Activated CD8-positive, alpha-beta T cell treated with anti-CD3 and anti-CD28 coated beads, Interleukin-2, amount 10 ng/mL, durations not matched to agents 7 days and 5 days (primary cell): ENCODE measurements at places on chromosomes 1 and 21. TPM values are rescaled to one million over a fixed set of nuclear protein-coding genes. Genes with fewer than 3 reads are reported as not detected.

- DNase-seq: no peak
These were observed 44.2 kb downstream of the CYYR1 start for GRCh38 chr21:26528882-26529281.

GRCh38 chr1:43232074-43232473 is 37.7 kb upstream of the TMEM125 start:
- no peak for DNase-seq

DNA sequence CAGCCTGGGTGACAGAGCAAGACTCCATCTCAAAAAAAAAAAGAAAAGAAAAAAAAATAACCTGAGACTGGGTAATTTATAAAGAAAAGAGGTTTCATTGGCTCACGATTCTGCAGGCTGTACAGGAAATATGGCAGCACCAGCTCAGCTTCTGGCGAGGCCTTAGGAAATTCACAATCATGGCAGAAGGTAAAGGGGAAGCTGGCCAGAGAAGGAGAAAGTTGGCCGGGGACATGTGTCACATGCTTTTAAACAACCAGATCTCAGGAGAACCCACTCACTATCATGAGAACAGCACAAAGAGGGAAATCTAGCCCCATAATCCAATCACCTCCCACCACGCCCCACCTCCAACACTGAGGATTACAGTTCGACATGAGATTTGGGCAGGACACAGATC is 125.3 kb downstream of the DISP1 start:
- DNase-seq: no peak

DNA sequence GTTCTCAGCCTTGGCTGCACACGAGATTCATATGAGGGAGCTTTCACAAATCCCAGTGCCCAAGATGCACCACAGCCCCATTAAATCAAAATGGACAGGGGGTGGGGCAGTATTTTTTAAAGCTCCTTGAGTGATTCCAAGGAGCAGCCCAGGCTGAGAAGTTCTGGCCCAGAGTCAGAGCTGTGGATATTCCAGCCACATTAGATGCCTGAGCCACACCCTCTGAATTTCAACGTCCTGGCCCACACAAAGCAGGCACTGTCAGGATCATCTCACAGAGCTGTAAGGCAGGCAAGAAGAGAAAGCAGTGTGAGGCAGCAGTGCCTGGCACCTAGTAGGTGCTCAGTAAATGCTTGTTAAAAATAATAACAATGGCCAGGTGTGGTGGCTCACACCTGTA is 37.4 kb downstream of the PAX7 start:
- DNase-seq: no peak

GRCh38 chr1:234900595-234900994 is 228.0 kb downstream of the TOMM20 start:
- DNase-seq: no peak

DNA sequence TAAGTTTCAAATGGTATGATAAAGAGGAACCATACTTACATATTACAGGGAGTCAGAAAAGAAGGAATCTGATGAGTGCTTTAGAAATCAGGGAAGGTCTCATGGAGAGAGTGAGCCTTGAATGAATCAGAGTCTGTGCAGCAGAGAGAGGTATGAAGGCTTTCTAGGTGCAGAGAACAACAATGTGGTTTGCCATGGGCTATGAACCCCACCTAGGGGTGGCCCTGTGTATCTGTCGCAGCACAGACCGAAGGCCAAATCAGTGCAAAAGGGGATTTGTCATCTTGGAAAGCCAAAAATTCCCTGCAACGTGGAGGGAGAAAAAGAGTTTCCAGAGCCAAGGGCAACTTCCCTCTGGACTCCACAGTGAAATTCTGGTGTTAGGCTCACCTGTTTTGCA is 3.5 kb downstream of the PAPPA2 start:
- DNase-seq: no peak

Gene ATP1A2
- not detected for total RNA-seq

- DNase-seq: no peak
These were observed 110.1 kb downstream of the OLFML2B start for GRCh38 chr1:161913482-161914140.

GRCh38 chr1:39919545-39919944 is 17.8 kb upstream of the MYCL start:
- peak; percentile 50 for DNase-seq

Gene CD53
- total RNA-seq: 404 TPM

DNA sequence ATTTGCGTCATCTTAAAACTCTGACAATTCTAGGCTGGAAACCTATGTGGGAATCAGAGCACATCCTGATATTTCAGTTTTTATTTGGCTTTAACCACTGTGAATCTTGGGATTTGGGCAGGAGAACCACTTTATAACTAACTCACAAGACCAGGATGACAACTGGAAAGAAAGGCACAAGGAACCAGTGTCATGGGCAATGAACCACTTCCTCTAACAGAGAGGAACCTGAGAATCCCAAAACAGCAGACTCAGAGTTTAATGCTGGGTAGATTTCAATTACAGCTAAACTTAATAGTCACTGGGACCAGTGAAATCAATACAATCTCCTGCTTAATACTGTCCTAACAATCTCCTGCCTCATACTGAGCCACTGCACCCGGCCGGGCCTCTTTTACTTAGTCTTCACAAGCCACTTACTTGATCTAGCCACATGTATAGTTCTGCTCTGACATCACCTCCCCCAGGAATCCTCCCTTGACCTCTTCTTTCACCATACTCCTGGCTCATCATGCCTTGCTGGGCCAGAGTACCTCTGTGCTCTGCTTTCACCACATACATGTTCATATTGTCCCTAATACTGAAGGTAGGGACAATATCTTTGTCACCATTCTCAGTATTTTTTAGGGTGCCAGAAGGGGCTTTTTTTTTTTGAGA is 20.2 kb upstream of the SLFNL1 start:
- DNase-seq: no peak

- no peak for DNase-seq
These were observed 15.2 kb downstream of the HENMT1 start for GRCh38 chr1:108645564-108646184.

DNA sequence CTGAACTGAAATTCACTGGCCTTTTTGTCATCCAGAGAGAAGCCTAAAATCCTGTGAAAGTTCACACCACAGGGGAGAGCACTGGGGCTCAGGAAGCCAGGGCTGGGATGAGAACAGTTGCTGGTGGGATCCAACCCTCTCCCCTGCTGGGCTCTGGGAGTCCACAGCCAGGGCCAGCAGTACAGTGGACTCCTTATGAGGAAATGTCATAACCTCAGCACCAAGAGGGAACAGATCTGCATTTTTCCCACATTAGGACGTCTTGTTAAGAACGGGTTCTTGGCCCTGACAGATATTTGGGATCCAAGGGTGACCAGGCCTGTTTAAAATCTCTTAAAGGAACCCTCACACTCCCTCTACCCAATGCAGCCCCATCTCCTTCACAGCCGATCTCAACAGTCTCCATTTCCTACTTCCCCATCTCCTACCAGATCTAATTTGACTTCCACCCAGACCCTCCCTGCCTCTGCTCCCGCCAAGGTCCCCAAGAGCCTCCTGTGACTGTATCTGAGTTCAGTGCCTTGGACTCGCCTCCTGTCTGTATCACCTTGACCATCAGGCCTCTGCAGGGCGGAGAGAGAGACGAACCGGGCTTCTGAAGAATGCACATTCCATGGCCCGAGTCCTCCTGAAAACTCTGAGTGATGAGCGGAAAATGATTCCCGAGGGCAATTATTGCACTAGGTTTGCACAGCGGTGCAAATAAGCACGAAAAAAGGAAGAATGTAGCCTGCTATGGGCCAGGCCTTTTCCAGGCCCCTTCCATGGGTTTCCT is 159.9 kb downstream of the TRABD2B start:
- DNase-seq: no peak

GRCh38 chr1:41917835-41918449 is 780 bp downstream of the HIVEP3 start:
- DNase-seq: peak; percentile 52

Gene ST6GALNAC5
- total RNA-seq: not detected

- peak; percentile 60 for DNase-seq
These were observed 82.5 kb downstream of the ST3GAL3 start for GRCh38 chr1:43789604-43790550.

DNA sequence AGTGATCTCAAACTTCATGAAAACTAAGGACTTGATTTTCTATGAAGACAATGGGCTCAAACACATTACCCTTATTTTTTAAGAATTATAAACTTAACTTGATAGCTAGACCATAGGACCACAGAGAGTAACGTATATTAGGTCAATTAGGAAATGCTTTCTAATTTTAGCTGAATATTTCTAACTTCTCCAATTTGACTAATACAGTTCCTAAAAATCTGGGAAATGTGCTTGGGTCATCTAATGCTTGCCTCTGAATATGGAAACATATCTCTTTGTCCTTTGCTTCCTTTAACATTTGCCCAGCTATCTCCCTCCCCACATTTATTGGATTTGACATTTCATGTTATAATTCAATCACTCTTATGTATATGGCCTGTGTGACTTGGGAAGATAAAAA is 141.4 kb downstream of the LHX8 start:
- DNase-seq: no peak
